Stimulated activated CD8-positive, alpha-beta memory T cell treated with anti-CD3 and anti-CD28 coated beads, Interleukin-7, amount 100 ng/mL, for 4 hours (primary cell): ENCODE measurements at places on chromosomes 3 and 15.

DNA sequence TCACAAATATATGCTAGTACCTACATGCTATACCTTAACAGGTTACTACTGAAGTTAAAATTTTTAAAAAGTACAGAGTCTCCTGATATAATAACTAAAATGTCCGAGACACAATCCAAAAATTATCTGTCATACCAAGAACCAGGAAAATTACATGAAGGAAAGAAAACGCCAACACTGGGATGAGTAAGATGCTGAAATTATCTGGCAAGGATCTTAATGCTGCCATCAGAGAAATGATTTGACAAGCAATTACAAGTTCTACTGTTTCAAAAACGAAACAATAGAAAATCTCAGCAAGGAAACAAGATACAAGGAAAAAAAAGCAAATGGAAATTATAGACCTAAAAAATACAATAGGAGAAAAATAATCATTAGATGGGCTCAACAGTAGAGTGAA is 92.5 kb downstream of the UBE3A start:
- no peak for DNase-seq

- DNase-seq = peak; percentile 24
These were observed 92.7 kb downstream of the LRRC28 start for GRCh38 chr15:99343881-99344551.

DNA sequence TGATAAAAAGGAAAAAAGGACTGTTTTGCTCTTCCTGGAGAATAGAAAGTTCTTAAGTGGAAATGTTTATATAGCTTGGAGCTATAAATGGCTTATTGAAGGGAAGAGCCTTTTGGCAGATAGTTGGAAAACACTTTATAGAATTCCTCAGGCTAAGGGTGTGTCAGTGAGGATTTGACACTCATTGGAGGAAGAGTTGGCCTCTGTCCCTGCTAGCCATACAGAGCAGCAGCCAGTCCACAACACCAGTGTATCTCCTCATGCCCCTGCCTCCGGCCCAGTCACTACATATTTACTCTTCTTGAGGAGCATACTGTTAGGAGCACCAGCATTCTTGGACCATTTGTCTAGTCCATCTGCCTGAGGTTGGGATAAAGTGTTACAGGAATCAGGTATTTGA is 36.2 kb downstream of the KLHL18 start:
- no peak for DNase-seq

GRCh38 chr15:65369651-65370050 is 8.2 kb downstream of the IGDCC3 start:
- DNase-seq = no peak

- DNase-seq = no peak
These were observed 246.2 kb upstream of the MCTP2 start for GRCh38 chr15:93985176-93985575.

- DNase-seq = no peak
These were observed 133.4 kb downstream of the TPRA1 start for GRCh38 chr3:127457094-127457475.

- no peak for DNase-seq
These were observed 2.8 kb downstream of the NFKBIZ start for GRCh38 chr3:101851850-101852714.

DNA sequence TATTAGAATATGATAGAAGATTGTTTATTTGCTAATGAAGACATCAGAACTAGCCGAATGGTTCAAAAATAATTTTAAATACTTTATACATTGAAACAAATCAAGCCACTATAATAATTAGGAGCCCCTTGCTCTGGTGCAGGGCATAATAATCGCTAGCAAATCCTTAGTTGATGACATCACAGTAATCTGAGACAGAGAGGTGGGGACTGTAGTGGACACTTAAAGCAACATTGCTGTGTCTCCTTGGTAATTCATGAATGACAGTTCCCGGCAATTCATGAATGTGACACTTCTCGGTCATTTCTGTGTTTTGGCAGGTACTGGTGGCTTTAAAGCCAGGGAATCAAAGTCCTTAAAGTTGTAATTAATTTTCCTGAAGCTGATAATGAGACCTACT is 114.3 kb downstream of the PPM1L start:
- DNase-seq = no peak

GRCh38 chr15:62922514-62922913 is 120.0 kb upstream of the TPM1 start:
- no peak for DNase-seq

DNA sequence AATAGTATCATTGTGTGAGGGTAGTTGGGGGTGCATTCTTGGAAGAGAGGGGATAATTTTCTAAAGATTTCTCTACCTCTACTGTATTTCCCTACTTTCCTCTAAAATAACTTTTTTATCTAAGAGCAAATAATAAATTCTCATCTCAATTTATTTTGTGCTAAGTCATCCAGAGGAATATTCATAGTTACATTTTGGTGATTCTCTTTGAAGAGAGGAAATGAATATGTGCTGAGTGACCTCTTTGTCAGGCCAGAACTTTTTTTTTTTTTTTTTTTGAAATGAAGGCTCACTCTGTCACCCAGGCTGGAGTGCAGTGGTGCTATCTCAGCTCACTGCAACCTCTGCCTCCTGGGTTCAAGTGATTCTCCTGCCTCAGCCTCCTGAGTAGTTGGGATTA is 15.1 kb upstream of the CCDC80 start:
- DNase-seq = no peak

DNA sequence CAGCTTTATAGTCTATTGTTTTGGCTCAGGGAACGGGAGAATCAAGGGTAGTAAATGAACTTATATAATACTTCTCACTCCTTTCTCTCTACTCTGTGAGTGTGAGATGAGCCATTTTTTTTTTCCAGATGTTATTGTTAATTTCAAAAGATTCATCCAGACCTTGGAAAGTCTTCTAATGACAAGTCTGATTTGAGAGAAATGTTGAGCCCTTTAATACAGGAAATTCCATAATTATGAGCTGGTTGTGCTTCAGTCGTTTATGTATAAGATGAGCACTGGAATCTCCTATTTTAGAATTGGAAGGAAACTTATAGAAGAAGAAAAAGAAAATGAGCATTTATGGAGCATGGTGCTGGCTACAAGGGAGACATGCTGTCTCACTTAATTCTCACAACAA is 92.0 kb downstream of the FBN1 start:
- no peak for DNase-seq

DNA sequence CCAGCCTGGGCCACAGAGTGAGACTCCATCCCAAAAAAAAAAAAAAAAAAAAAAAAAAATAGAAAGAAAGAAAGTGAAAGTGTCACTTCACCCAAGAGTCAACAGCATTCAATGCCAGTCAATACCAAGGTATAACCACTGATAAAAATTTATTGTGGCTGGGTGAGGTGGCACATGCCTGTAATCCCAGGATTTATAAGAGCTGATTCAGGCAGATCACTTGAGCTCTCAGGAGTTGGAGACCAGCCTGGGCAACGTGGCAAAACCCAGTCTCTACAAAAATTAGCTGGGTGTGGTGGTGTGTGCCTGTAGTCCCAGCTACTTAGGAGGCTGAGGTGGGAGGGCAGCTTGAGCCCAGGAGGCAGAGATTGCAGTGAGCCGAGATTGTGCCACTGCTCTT is 46.5 kb upstream of the PIK3CB start:
- DNase-seq = no peak

- DNase-seq = no peak
These were observed 1.5 kb downstream of the IGSF10 start for GRCh38 chr3:151459358-151459757.

DNA sequence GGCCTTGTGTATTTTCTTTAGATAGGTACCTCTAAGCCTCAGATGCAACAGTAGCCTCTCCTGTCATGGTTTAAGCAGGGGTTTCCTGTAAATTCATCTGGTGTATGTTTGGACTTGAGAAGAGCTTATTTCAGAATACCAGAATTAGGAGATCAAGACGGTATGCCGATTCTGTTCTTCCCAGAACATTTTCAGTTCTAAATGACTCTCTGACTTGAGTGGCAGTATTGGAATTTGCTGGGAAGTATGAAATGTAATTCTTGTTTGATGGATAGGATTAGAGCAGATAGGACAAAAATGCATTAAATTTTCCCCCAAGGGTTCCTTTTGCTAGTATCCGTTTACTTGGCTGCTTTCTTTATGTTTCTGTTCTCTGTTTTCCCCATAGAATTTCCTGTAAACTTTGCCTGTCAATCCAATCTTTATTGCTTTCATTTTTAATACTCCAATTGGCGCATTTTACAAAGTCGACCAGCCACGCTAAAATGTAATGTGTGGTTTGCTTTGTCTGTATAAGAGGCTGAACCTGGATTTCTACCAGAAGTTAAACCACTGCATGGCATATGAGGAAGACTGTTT is 612.2 kb downstream of the RBMS3 start:
- no peak for DNase-seq

GRCh38 chr15:44087578-44088465 is 107.2 kb downstream of the FRMD5 start:
- DNase-seq = no peak

DNA sequence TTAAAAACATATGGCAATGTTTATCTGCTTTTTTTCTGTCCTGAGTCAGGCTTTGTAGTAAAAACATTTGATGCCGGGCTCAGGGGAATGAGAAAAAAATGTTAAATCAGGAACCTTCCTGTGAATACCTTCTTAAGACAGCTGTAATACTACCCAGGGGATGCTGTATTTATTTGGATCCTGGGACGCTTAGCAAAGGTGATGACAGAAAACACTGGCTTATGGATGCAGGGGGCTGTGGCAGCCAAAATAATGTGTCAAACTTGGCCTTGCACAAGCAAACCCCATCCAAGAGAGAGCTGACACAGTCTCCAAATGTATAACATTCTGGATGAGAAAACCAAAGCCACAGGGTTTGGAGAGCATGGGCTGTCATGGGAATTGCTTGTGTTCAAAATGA is 438.2 kb upstream of the PROK2 start:
- DNase-seq = no peak

- no peak for DNase-seq
These were observed 270.2 kb upstream of the THBS1 start for GRCh38 chr15:39310633-39311032.

DNA sequence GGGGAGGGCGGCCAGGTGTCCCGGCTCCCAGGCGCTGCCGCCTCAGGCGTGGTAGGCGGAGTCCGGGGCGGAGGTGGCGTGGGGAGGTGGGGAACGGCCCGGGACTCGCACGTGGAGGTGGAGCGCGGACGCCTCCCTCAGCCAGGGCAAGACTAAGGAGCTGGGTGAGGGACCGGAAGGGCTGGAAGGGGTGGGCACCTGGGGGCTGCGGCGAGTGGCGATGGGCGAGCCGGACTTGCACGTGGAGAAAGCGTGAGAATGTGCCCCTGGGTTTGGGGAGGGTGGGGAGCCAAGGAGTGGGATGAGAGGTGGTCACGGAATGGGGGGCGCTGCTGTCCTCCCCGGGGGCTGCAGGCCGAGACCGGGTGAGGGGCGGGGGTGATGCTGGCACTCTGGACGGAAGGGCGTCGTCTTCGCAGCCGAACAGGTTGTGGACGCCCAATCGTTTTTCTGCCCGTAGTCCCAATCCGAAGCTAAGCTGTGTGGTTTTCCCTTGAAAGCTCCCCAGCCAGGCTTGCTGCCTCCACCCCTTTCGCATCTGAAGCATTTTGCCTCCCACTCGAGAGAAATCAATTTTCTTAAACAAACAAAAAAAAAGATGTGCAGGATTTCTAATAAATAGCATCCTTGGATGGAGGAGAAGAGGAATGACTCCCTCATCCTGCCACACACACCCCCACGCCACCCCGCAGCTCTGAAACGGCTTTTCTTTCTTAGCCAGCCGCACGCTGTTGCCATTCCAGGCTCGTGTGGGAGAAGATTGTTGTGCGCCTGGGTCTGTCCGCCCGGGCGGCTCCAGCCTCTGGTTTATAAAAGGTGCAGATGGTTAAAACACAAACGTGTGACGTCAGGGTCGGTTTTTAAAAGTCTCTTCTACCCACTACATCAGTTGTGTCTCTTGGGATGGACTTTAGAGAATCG is 62.5 kb upstream of the ANKRD28 start:
- peak; percentile 34 for DNase-seq

DNA sequence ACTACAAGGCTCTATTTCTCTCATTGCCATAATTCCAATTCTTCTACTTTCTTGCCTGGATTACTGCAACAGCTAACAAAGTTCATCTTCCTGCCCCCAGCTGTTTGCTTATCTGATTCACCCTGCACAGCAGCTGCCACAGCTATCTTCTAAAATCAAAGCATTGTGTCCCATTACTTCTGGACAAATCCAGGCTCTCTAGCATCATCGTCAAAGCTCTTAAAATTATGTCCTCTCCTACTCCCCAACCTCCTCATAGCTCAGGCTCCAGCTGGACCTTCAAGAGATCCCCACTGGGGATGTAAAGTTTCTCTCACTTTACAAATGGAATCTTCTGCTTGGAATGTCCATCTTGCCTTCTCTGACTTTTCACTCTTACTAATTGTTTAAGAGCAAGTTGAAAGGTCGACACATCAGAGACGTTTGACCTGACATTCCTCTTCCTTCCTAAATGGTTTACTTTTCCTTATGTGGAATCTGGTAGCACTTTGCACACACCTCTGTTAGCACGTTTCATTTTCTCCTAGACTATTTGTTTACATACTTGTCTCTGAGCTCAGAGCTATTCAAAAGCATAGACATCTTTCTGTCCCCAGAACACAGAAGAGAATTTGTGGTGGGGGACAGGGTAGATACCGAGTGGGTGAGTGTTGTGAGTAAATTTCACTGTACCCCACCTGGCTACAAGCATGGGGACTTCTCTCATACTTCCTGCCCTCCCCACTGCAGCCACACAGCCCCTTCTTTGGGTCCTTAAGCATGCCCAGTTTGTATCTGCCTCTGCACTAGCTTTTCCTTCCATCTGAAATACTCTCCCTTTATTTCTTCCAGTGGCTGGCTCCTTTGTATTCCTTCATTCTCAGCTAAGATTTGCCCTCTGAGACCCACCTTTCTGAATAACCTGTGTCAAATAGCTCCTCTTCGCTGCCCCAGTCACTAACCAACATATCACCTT is 77.9 kb downstream of the SERPINI1 start:
- no peak for DNase-seq

- DNase-seq = no peak
These were observed 68.2 kb downstream of the DENND4A start for GRCh38 chr15:65723876-65724275.

GRCh38 chr15:36271048-36271447 is 308.4 kb upstream of the CDIN1 start:
- DNase-seq = no peak

GRCh38 chr15:36782681-36783080 is 203.3 kb downstream of the CDIN1 start:
- DNase-seq = no peak

- DNase-seq = no peak
These were observed 156.0 kb downstream of the PDE8A start for GRCh38 chr15:85137489-85138168.

DNA sequence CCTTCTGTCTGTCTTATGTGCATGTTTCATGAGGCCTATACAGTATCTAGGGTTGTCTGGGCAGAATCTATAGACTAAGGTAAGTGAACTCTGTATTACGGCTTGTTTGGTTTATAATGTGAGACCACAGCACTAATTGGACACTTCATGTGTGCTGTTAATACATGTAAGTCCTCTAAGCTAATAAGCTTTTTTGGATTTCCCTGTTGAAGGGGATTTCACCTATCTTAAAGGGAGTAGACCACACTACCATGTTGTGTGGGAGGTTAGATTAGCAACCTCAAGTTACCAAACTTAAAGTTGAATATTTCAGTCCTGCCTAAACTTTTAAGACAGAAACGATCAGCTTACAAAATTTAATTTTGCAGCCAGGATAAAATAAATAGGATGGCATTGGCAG is 189.8 kb upstream of the GOLIM4 start:
- no peak for DNase-seq

- DNase-seq = no peak
These were observed 12.6 kb upstream of the RTP3 start for GRCh38 chr3:46484911-46485778.
